ENCODE measurements at places on chromosomes 3 and 15.

- peak; percentile 34 for DNase-seq
Observed at GRCh38 chr3:3665961-3666640, 133.1 kb upstream of the LRRN1 start.

DNA sequence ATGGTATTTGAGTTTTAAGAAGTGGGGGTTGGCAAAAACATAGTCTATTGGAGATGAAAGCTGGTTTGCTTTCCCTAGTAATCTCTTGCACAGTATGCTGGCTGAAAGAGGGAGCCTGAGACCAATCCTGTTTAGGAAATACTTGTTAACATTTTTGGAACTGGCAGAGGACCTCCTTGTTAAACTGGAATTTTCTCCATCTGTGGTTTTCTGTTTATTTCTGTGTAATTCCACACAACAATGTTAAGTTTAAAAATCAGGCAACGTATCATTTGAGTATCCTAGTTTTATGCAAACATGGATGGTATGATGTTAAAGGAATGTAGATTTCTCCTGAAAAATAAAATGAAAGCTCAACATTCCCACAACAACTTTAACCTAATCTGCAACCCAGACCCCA, 536.0 kb upstream of the TBL1XR1 start:
- DNase-seq = no peak

DNA sequence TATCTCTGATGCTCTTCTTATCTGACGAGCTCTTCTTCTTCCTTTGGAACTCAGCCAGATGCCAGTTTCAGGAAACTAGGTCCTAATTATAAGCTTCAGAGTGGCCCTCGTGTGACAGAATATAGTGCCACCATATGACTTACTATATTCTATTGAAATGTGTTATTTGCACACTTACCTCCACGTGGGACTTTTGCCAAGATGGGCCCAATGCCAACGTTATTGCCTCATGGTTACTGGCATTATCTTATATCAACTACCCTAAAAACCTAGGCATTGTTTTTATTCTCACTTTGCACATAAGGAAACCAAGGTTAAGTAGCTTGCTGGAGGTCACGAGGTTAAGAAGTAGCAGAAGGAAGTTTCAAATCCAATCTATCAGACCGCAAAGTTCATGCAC, 71.3 kb upstream of the SLCO3A1 start:
- no peak for DNase-seq

DNA sequence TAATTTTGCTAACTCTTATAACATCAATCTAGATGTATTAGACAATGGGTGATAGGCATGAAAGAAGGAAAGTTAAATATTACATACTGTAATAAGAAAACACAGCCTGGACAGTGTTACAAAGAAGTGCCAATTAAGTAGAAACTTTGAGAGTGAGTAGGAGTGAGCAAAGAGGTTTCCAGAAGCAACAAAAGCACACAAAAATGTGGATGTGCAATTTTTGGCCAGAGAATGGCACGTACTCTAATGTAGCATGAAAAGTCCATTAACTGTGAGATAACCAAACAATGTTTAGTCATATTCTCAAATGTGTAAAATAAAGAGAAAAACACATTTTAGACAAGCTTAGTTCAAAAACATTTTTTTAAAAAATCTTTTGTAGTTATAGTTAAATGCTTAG, 567.3 kb downstream of the ROBO1 start:
- DNase-seq = no peak

GRCh38 chr3:37173806-37174205, 576 bp downstream of the LRRFIP2 start:
- DNase-seq = no peak

DNA sequence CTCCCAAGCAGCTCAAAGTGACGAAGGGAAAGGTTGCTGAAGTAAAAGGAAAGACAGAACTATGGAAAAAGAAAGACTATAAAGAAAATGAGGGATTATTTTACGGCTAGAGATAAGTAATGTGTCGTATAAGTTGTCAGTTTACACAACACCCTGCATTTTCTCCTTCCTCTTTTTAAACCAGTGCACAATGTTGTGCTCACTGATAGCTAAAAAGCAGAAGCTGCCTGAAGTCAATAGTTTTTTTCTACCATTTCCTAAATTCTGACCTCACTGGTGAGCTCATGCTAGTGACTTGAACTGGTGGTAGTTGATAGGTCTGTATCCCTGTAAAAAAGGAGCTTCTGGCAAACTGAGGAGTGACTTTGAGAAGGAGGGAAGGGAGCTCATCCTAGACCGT, 368.6 kb upstream of the GBE1 start:
- peak; percentile 39 for DNase-seq

DNA sequence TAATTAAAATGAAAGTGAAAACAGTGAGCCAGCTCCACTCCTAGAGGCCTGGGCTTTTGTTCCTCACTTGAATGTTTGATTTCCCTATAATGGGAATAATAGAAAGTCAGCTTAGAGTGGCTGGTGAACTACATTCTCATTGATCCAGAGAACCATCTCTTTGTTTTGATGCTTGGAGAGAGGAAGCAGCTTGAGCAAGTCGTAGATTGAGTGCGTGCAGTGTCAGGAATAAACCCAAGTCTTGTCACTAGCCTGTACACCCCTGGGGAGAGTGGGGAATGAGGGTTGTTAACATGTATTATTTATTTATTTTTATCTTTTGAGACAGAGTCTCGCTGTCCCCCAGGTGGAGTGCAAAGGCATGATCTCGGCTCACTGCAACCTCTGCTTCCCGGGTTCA, 885 bp upstream of the LSG1 start:
- no peak for DNase-seq

GRCh38 chr3:64832098-64832497, 144.3 kb upstream of the ADAMTS9 start:
- DNase-seq = no peak

GRCh38 chr15:93060336-93061248, 28.4 kb downstream of the RGMA start:
- no peak for DNase-seq

DNA sequence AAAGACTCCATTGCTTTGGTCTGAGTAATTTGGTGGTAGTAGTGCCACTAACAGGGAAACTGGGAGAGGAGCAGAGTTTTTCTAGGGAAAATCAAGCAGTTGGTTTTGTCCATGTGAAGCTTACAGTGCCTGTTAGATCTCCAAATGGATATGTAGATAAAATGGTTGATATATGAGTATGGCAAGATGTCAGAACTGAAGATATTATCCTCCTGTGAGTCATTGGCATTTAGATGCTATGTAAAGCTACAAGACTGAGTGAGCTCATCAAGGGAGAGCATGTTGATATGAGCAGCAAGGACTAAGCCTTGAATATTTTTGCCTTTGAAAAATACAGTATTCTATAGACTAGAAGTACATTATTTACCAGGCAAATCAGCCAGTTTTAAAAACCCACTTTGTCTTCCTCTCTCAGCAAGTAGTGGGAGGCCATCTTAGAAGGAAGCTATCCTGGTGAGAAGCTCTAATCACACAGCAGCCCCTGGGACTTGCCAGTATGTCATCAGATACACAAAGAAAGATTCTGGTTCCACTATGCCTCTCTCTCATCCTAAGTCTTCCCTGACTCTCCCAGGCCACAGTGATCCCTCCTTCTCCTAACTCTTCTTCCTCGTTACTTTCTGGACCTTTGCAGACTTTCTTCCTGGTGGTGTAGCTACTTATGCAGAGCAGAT, 77.4 kb upstream of the ANKRD28 start:
- DNase-seq = no peak

DNA sequence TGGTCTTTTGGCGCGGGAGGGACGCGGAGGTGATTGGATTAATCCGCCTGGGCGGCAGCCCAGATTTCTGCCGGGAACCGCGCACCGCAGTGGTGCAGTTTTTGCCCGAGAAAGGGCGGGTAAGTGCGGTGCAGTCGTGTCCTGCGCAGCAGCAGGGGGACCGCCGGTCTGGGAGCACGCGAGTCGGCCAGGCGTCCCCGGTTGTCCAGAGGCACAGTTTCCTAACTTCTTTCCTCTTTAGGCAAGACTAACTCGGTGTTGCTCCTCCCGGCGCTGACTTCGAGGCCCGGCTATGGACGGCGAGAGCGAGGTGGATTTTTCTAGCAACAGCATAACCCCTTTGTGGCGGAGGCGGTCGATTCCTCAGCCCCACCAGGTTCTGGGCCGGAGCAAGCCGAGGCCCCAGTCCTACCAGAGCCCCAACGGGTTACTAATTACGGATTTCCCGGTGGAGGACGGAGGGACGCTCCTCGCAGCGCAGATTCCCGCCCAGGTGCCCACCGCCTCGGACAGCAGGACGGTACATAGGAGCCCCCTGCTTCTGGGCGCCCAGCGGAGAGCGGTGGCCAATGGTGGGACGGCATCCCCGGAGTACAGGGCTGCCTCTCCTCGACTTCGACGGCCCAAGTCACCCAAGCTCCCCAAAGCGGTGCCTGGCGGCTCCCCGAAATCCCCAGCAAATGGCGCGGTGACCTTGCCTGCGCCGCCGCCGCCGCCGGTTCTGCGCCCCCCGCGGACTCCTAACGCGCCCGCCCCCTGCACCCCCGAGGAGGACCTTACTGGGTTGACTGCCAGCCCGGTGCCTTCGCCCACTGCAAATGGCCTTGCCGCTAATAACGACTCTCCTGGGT, 736 bp downstream of the ARHGEF26 start:
- peak; percentile 19 for DNase-seq

- DNase-seq = no peak
Observed at GRCh38 chr15:33198541-33198940, 4.0 kb upstream of the FMN1 start.

DNA sequence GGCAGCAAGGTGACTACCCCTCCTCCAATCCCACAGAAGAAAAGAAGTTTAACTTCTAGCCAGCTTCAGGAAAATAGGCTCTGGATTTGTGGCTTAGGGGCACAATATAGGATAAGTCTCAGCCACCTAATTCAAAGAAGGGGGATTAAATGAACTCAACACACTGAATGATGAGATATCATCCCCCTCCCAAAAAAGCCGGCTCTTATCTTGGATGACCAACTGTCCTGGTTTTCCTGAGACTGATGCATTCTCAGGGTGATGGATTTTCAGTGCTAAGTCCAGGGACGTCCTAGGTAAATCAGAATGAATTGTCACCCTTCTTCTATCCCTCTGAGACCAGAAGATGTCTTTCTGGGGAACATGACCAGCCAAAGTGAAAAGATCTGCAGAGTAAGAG, 487.0 kb upstream of the PROK2 start:
- no peak for DNase-seq

- DNase-seq = peak; percentile 91
Observed at GRCh38 chr3:4983739-4984510, 4.7 kb downstream of the BHLHE40 start.

DNA sequence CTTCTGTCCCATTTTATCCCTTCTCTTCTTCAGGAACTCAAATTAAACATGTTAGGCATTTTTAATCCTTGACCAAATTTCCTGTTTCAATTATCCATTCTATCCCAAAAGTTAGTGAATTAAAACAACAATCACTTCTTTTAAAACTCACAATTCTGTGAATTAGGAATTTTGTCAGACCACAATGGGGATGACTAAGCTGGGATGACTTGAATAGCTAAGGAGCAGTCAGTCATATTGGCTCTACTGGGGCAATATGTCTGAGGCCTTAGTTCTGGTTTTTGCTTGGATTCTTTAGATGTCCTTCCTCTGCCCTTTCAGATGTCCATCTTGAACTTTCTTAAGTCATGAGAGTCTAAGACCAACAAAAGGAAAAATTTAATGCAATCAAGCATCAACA, 178.2 kb upstream of the TGFBR2 start:
- no peak for DNase-seq

- DNase-seq = no peak
Observed at GRCh38 chr3:6264036-6264435, 596.9 kb upstream of the GRM7 start.

DNA sequence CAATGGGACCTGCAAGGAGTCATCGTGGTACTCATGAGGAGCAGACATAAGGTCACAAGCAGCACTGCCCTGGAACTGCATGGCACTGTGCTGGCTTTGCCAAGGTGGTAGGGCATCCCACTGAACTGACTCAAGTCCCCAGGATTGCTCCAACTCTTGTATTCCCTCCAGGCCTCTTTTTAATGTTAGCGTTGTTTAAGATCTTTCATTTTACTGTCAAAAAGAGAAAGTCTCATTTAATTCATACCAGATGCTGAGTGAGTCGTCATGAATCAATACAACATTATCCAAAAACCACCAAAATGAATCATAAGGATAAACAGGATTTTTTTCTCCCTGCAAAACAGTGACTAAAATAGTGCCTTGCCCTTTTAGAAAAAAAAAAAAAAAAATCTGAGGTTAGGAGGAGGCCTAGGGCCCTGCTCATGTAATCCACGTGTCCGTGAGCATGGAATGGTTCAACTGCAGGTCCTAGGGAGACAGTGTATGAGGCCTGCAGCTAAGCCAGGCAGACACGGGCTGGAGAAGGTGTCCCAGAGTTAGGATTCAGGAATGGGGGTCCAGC, 36.7 kb upstream of the BLM start:
- no peak for DNase-seq

DNA sequence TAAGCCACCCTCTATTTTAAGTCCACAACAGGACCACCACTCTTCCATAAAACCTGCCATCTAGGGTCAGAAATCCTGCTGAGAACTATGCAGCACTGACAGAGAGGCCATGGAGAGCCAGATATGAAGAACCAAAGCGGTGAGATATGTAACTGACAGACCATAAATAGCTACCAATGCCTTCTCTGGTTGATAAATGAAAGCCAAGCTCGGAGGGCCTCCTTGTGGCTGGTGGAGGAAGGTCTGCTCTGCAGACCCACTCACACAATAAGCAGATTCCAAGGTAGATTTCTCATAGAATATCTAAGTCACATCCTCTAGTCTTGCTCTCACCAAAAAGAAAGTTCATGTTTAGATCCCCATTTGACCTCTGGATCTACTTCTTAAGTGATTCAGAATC, 38.9 kb downstream of the RYK start:
- DNase-seq = peak; percentile 17

Data from B cell (primary cell).